ENCODE measurements at places on chromosomes 2 and 18.

DNA sequence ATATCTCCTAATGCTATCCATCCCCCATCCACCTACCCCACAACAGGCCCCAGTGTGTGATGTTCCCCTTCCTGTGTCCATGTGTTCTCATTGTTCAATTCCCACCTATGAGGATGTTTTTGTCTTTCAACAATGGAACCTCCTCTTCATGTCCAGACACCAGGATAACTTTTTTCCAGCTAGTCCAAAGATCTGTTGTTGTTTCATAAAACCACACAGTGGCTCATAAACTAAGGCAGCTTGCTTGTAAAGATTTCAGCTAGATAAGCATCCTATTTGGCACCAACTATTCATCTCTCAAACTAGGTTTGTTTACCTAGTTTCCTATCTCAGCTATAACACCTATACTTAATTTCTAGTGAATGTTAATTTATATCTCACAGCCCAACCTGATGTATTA lies 937.7 kb downstream of the TRIB2 start:
- no peak for DNase-seq

DNA sequence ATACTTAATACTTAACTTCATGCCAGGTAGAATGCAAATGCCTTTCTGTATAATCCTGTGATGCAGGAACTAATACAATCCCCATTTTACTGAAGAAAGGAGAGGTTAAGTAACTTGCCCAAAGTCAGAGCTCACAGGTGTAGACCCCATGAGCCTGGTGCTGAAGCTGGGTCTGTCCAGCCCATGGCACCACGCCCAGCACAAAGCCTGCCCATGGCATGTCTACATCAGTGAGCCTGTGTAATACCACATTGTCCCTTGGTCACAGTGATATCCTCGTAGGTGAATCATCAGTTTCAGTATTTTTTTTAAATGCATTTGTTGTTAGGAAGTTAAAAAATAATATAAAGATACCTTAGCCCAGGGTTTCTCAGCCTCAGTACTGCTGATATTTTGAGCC lies 69.9 kb upstream of the MCFD2 start:
- DNase-seq = no peak

- no peak for DNase-seq
These were observed 129.4 kb downstream of the LYPD6B start for GRCh38 chr2:149167941-149168340.

GRCh38 chr2:120016800-120017199 lies 3.9 kb downstream of the EPB41L5 start:
- no peak for DNase-seq

GRCh38 chr2:104975851-104976250 lies 62.0 kb upstream of the MRPS9 start:
- DNase-seq = no peak

DNA sequence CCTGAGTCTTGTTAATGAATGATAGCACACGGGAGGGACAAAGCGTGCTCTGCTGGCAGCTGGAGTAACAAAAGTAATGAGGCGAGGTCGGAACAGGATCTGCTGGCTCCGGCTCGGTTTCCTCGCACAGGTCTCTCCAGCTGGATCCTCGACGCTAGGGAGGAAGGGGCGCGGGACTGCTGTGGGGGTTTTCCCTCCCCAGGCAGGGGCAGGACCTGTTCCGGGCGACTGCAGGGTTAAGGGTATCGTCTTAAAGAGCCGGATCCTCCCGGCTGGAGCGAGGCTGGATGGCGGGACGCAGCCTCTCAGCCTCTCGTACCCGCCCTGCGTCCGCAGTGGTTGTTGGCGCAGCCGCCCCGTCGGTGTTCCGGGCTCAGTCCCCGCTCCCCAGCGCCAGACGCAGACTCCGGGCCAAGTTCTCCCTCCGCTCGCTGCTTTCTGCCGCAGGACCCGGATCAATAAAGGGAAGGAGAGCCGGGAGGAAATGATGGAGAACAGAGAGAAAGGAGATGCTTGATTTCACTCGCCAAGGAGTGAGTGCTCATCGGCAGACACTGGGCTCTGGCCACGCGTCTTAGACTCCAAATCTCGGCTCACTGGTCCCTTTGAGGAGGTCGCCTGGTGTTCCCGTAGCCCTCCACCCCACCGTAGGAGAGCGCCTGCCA lies 1.1 kb upstream of the LIPG start:
- peak; percentile 39 for DNase-seq

DNA sequence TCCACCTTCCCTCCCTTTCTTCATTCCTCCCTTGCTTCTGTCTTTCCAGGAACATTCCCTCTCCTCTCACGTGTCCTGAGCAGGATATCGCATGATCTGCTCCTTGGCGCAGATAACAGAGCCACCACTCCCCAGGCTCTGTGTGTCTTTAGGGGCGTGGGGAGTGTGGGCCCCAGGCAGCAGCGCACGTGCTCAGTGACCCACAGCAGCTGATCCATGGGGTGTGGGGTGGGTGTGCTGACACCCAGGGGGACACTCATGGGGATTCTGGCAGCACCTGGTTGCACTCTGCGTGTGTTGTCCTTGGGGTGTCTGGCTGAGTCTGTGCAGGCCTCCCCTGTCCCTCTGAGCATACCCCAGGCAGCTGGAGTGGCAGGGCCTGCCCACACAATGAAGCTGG lies 9.9 kb upstream of the FOSL2 start:
- DNase-seq = peak; percentile 68

DNA sequence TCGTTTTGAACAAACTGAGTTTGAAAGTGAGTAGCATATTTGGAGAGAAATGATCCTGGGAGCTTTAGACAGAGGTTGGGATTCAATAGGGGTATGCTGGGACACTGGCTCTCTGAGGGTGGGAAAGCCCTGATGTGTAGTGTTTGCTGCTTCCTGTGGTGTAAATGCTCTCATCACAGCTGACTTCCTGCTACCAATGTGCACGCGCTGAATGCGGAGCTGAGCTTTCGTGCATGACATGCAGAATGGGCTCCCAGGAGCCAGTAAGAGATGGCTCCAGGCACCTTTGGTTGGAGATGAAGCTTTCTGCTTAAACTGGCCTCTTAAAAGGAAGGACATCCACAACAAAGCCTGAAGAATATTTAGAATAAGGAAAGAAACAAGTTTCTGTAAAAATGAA lies 224.1 kb upstream of the CCDC150 start:
- no peak for DNase-seq

- DNase-seq = no peak
These were observed 69.1 kb downstream of the ANKRD62 start for GRCh38 chr18:12162786-12163185.

DNA sequence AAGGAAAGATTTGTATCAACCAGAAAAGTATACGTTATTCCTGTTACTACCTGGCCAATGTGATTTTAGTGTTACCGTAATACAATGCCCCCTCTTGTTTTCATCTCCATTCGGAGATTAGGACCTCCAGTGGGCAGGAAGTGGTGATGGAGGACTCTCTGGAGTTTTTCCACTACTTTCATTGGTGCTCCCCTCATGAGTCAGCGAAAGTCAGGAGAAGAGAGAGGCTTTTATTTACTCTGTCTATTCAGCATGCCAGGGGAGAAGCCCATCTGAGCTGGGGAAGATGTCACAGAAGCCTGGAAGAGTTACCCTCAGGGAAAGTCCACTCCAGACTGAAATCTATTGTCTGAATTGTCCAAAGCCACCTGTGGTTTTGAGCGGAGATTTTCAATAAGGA lies 88.2 kb upstream of the THUMPD2 start:
- DNase-seq = no peak

DNA sequence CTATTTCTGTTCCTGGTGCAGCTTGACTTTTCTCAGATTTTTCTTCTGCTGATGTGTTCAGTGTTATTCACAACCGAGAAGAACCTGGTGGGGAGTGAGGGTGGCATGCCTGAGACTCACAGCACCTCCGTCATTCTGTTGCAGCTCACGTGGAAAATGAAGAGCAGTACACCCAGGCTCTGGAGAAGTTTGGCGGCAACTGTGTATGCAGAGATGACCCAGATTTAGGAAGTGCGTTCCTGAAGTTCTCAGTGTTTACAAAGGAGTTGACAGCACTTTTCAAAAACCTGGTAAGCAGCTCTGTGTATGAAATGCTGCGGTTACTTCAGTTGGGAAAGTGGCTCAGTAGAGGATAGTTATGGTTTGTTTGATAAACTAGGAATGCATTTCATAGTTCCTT lies 90.5 kb downstream of the ASAP2 start:
- peak; percentile 46 for DNase-seq

DNA sequence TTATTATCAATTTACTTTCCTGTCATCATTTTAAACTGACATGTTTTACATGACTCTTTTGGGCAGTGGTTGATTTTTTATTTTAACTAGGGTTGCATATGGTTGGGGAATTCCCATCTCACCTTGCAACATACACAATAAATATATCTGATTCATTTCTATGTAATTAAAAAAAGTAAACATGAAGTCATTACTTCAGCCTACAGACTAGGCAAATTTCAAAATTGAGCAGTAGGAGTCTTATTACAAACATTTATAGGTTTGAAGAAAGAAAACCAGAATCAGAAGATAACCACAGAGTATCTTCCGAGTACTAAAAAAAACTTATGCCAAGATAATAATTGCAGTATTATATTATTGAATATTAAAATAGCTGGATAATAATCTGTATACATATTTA lies 377.0 kb upstream of the VRK2 start:
- no peak for DNase-seq

- DNase-seq = no peak
These were observed 388.7 kb upstream of the MYT1L start for GRCh38 chr2:2719781-2720180.

DNA sequence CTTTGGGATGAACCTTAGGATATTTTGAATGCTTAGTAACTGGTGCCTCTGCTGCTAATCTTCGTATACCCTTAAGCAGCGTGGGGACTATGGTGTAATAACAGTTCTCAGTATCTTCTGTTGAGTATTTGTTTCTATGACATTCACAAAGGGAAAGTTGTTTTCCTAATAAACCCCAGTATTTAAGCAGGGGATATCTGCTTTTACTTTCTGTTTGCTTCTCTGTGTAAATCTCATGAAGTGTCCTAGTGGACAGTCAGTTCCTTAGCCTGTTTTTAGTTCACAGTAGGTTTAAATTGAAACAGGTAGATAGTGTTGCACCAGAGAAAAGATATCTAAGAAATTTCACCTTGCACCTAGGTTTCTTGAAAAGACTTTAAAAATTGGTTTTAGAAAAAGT lies 14.9 kb downstream of the KIAA1328 start:
- DNase-seq = no peak

- DNase-seq = no peak
These were observed 957.5 kb upstream of the NXPH2 start for GRCh38 chr2:139737659-139738058.

- no peak for DNase-seq
These were observed 62.1 kb downstream of the TMEM17 start for GRCh38 chr2:62443886-62444285.

GRCh38 chr2:210250622-210251021 lies 25.4 kb upstream of the ACADL start:
- DNase-seq = no peak

DNA sequence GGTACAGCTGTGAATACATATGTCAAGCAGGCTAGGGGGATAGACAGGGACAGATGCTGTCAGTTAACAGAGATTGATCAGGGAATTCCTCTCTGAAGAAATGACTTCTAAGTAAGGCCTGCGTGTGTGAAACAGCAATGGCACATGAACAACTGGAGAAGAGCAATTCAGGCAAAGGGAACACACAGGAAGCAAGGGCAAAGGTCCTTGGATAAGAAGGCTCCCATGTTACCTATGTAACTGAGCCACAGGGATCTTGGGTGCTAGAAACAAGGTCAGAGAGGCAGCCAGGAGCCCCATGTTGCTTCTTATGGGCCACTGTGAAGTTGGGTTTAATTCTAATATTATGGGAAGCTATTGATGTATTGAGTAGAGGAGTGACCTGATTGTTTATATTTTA lies 373.7 kb upstream of the ACVR2A start:
- DNase-seq = no peak

DNA sequence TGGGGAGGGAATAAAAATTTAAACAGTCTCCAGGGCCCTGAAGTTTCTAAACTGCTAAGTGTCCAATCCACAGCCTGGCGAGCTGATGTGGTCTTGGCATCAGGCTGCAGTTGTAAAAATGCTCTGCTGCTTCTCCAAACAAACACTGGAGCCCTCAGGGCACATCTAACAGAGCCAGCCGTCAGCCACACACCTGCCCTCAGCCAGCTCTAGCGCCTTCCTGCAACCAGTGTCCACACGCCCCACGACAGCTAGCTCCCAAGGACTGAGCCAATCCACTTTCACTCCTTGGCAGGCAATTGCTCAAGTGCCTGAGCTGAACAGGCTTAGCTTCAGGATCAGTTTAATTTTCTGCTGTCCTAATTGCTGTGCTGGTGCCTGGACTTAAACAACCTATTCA lies 446.4 kb upstream of the RAB12 start:
- no peak for DNase-seq

DNA sequence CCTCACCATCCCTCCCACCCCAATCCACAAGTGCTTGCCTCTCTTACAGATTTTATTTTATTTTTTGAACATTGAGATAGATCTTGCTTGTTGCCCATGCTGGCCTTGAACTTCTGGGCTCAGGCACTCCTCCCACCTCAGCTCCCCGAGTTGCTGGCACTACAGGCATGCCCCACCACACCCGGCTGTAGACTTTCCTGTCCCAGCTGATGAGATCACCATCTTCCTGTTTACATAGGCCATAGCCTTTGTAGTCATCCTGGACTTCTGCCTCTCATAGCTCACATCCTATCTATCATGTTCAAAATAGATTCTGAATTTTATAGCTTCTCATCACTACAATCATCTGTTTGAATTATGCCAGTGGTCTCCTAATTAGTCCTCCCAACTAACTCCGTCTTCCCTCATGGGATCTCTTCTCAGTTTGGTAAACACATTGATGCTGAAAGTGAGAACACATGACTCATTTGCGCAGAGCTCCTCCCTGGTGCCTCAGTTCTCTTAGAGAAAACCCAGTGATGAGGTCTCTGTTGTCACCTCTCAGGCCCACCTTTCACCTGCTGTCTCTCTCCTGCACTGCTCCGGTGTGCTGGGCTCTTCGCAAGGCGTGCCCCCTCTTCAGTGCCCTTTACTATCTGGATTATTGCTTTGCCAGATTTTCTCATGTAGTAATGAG lies 243.0 kb downstream of the ZNF407 start:
- no peak for DNase-seq

DNA sequence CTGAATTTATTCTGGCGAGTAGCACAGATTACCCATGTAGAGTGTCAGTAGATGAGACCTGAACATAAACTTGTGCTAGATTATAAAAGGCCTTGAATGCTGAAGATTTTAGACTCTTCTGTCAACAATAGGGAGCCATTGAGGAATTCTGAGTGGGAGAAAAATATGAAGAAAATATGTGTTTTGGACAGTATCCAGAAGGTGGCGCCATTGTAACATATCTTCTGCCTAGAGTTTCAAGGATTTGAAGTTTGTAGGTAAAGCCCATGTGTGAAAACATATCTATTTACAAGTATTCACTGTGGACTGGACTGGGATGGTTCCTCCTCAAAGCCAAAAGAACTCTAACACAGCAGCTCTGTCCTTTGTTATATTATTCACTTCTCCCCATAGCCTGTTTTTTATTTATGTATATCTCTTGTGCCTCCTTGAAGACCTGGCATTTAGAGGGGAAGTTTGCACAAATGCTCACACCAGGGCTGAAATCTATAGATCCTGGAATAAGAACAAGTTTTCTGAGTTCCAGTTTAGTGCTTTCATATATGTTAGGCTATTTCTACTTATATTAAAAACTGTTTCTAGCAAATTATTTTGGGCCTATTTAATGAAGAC lies 124.9 kb downstream of the RDH14 start:
- no peak for DNase-seq

GRCh38 chr2:206616151-206616550 lies 26.1 kb upstream of the FAM237A start:
- DNase-seq = no peak

All from mucosa of gallbladder (tissue), 1 donor.